ENCODE measurements at places on chromosomes 6 and 20.

DNA sequence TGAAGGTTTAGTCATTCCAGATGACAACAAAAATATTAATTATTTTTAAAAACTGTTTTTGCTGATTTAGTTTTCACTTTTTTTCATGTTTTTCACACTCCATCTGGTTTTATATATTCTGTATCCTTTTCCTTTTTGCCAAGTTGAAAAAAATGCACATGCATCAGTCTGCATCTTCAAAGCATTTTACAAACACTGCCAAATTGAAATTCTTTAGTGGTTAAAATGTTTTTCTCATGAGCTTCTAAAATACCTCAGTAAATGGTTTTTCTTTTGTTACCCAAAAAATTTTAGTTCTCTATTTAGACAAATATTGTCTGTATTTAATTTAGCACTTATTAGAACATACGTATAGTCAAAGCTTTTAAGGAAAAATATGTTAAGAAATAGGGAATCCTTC, 386.9 kb upstream of the HSF2 start:
- no peak for DNase-seq

DNA sequence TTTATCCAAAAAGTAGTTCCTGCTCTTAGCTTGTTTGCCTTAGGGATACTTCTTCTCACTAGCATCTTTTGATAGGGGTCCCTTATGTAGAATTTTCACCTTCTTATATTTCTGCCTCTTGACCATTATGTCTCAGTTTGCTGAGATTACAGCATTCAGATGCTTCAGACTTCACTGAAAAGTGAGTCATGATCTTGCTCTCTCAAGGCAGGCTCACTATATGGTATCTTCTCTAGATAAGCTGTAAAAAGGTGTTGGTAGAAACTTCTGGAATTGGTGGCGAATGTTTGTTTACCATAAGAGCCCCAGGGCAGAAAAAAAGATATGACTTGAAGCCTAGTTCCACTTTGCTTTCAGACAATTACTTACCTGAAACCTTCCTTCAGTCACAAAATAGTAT, 19.7 kb downstream of the GTPBP2 start:
- DNase-seq = no peak

GRCh38 chr20:52923123-52923937, 48.8 kb upstream of the TSHZ2 start:
- no peak for DNase-seq

DNA sequence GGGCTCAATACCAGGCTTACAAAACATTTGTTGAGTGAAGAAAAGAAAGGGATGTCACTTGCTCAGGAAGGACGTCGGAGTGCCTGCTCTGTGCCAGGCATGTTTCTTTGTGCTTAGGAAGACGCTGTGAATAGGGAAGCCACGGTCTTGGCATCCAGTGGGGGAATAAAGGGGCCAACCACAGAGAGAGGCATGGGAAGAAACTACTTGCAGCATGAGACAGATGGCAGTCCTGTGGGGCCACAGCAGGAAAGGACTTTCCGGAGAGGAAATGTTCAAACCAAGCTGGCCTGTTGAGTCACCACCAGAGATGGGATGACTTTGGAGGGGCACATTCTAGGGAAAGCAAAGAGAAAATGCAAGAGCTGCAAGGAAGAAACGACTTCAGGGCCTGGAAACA, 173.2 kb downstream of the CDH26 start:
- DNase-seq = no peak

- DNase-seq = no peak
Observed at GRCh38 chr20:12748359-12748994, 260.3 kb upstream of the SPTLC3 start.

DNA sequence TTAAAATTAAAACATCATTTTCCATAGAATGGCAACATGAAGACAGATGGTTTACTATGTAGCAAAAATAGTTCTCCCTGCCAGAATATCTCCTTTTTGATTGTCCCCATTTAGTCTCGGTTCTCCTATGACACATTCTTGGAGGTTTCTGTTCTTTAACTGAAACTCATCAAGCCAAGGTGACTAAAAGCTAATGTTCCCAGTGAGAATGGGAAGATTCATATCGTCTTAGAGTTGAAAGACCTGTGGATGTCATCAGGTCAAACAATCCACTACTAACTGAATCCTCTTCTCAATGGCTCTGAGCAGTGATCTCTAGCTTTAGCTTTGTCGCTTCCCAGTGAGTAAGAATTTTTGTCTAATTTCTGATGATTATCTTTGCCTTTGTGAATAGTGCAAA, 1.3 kb upstream of the DOK5 start:
- no peak for DNase-seq

- no peak for DNase-seq
Observed at GRCh38 chr20:49252556-49253350, 25.1 kb downstream of the ZNFX1 start.

- DNase-seq = no peak
Observed at GRCh38 chr6:43103253-43103876, 27.3 kb downstream of the PTK7 start.
